IMR-90 (cell line): ENCODE measurements at places on chromosomes 11 and 22. TPM values are rescaled to one million over a fixed set of nuclear protein-coding genes. Genes with fewer than 3 reads are reported as not detected.

The MN1 gene
- 1.3 and 1.9 TPM in 2 replicates for polyA plus RNA-seq

The LGALS1 gene
- 11,896 and 18,749 TPM in 2 replicates for polyA plus RNA-seq

The INPP5J gene
- 2.0 and 2.2 TPM in 2 replicates for polyA plus RNA-seq

The MS4A6E gene
- not detected in 2 replicates for polyA plus RNA-seq

The CATSPER1 gene
- 0.91 and 1.0 TPM in 2 replicates for polyA plus RNA-seq
